Activated CD4-positive, CD25-positive, alpha-beta regulatory T cell (primary cell): ENCODE measurements at places on chromosomes 13 and 19.

- no peak for DNase-seq
Observed at GRCh38 chr19:58128041-58128685, 22.4 kb downstream of the ZNF329 start.

- no peak for DNase-seq
Observed at GRCh38 chr19:42129399-42130253, 2.6 kb downstream of the POU2F2 start.

DNA sequence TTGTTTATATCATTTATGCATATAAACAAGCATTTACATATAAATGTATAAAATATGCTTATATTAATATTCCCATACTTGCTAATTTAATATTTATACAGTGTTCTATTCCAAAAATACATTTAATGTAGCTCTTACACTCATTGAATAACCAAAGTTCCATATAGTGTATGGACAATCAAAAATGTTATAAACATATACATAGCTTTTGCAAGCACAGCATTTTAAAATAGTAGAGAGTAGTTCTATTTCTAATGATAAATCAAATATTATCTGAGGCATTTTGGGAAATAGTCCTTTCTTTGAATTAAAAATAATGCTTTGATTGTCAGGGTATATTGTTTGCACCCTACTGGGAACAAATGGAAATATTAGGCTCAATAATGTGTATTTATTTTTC lies 22.5 kb upstream of the COG6 start:
- no peak for DNase-seq

DNA sequence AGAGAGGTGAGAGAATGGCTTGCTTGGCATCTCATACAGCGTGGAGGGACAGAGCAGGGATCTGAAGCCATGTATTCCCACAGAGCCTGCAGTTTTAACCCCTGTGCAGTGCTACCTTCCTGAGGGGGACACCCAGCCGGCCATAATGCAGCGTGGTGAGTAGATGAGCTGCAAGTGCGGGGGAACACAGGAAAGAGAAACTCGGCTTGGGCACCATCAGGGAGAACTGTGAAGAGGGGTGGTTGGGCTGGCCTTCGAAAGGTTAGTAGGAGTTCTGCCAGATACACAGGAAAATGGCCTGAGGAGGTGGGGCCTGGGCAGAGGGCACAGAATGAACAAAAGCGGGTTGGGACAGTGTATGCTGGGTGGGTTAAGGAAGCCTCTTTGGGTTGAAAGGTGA lies 88.3 kb downstream of the SIPA1L3 start:
- no peak for DNase-seq

DNA sequence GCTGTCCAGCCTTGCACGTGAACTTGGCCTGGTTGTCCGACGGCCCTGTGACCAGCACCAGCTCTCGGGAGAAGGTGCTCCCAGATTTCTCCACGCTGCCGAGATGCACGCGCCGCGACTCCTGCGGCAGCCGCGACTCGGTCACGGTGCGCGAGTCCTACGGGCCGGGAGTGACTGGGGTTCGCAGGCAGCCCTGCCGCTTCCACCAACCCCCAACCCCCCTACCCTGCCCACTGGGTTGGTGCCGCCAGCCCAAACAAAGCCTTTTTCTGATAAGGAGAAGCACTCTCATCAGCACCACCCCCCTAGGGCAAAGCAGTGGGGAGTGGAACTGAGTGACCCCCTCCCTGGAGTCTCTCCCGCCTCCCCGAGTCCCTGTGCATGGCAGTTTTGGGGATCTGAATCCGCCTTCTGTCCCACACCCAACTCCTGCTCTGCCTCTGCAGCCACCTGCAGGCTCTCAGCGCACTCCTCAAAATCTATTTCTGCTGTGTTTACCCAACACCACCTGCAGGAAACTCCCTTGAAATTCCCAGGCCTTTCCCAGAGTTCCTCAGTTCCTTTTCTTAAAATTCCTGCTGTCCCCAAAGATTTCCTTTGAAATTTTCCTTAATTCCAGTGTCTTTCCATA lies 6.2 kb downstream of the NPHS1 start:
- no peak for DNase-seq

- no peak for DNase-seq
Observed at GRCh38 chr19:51387924-51388389, at the start of gene LIM2. Gene LIM2, minus strand, starts transcription at chr19:51387974. Its CDS starts 531 bp downstream, at chr19:51387443.

DNA sequence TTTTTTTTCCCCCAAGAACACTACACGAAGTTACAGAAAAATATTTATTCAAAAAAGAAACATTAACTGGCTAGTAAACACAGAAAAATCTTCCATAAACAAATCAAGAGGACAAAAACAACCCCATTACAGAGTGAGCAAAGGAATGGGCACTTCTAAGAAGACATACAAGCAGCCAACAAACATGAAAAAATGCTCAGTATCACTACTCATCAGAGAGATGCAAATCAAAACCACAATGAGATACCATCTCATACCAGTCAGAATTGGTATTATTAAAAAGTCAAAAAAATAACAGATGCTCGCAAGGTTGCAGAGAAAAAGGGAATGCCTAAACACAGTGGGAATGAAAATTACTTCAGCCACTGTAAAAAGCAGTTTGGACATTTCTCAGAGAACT lies 131.7 kb downstream of the UGGT2 start:
- no peak for DNase-seq

DNA sequence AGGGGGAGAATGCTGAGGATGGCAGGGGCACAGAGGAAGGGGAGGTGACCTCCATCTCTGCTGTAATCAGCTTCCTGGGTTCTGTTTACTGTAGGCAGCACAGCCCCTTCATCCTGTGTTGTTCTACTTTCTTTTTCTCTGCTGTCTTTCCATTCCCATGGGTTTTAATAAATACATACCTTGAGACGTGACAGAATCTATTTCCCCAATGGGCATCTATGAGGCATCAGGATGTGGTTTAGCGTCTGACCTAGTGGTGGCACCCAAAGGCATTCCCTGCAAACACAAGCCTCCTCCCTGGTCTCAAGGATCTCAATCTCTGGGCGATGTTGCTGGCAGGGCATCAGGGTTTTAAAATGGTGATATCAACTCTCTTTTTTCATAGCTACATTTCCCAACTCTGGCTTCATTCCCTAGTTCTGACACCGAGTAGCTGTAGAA lies 60.8 kb downstream of the ALOX5AP start:
- no peak for DNase-seq

- DNase-seq = no peak
Observed at GRCh38 chr13:109058087-109058486, 428.7 kb downstream of the MYO16 start.

- DNase-seq = no peak
Observed at GRCh38 chr13:21450936-21451335, 8.2 kb downstream of the ZDHHC20 start.

DNA sequence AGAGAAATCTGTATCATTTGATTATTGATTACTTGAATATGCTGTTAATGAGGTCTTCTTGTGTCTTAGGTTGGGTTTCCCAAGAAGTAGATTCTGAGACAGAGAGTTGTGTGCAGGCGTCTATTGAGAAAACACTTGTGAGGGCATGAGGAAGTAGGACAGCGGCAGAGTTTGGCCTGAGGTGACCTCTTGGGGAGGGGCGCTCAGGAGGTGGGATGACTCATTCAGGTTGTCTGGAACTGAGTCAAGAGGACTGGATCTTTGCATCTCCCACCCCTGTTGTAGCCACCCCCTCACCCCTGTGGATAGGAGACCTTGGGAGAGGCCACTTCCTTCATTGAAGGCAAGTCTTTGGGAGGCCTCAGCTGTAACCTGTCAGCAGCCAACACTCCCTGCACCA lies 35.2 kb upstream of the WDFY2 start:
- DNase-seq = no peak

- DNase-seq = no peak
Observed at GRCh38 chr19:39135701-39136100, 10.1 kb downstream of the PAK4 start.

- no peak for DNase-seq
Observed at GRCh38 chr13:110347535-110348308, 40.6 kb downstream of the COL4A2 start.

GRCh38 chr13:108494991-108495645 lies 134.3 kb upstream of the MYO16 start:
- DNase-seq = no peak

- DNase-seq = no peak
Observed at GRCh38 chr13:71499944-71500514, 367.0 kb downstream of the DACH1 start.
